ENCODE measurements at places on chromosomes 11 and 22.
A peak's percentile ranks its signal among the peaks of the same experiment; 100 is the strongest.

DNA sequence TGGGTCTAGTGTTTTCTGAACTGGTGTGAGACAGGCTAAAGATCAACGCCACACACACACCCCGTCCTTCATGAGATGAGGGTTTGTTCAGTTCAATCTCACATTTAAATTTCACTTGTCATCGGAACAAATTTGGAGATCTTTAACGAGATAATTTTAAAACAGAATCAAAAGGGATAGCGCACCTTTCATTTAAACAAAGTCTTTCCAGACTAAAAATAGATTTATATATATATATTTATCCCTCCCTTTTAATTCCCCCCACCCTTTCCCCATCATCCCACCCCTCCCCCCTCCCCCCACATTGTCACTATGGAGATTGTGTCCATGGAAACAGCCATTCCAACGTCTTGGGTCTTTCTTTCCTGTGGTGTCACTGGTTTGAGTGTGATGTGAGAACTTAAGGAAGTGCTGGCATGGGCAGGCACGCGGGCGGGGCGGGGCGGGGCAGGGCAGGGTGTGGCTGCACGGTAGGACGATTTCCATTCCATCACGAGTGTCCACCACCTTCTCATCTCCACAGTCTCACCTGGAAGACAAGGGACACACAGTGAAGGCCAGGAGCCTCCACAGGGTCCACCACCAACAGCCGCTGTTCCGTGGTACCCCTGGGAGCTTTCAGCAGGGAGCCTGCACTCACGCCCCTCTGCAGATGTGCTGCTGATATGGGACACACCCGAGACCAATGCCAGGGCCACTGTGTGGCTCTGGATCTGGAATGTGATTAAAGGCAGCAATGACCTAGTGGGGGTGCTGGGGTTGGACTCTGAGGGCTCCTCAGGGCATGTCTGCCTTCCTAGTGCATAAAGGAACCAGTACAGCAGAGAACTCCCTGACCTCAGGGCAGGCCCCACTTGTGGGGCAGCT lies 30.5 kb upstream of the CYP2D6 start:
- no peak for DNase-seq

DNA sequence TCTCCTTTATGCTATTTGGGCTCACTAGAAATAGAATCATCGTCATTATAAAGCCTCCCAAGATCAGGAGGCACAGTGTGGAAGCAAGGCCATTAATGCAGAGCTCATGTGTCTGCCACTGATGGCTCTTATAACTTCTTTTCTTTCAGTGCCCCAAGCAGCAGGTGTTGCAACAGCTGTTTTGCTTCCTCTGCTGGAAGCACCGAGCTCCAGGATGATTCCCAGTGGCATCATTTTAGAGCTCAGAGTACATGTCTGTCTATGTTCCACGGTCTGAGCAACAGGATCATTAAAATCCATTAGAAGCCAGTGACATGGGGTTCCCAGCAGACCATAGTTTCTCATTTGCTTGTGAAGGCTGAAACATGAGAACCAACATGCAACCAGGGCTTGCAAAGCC lies 803.0 kb upstream of the FAT3 start:
- no peak for DNase-seq

GRCh38 chr11:16468735-16469453 lies 112.5 kb upstream of the SOX6 start:
- DNase-seq, result no peak

DNA sequence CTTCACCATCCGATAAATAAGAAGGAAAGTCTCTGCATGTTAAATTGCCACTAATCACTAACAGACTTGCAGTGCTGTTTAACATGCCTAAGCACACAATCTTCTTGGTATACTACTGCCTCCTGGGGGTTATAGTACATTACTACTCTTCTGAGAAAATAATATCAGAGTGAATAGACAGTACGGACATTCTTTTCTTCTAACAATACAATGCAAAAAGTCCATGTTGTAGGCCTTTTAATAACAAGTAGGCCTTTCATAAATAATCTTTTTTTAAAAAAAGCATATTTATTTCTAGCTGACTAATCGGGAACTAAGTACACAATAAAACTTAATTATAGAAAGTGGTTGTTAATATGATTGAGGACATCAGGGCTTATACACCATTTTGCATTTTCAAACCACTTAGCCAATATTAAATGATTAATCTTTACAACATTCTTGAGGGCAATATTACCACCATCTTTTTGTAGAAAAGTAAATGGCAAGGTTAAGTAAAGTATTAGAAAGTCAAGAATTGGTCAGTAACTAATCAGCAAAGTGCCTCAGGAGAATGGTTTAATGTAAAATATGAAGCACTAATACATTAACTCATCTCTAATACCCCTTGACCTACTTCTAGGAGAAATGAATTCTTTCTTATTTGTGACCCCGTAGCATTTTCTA lies 84.7 kb downstream of the TTC28 start:
- DNase-seq, result no peak

DNA sequence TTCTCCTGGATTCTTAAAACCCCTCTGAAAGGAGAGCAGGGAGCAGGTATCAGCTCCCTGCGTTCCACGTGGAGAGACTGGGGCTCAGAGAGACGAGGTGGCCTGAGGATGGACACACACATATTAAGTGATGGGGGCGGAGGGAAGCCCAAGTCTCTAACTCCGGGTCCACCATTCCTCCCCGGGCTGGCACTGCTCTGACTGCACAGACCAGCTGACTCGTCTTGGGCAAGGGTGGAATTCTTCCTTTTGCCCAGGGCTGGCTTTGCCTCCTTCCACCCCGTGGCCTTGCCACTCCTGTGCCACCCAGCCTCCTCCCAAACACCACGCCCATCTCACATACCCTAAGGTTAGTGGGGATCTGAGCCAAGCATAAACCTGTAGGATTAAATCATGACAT lies 65.0 kb downstream of the BUD13 start:
- no peak for DNase-seq

DNA sequence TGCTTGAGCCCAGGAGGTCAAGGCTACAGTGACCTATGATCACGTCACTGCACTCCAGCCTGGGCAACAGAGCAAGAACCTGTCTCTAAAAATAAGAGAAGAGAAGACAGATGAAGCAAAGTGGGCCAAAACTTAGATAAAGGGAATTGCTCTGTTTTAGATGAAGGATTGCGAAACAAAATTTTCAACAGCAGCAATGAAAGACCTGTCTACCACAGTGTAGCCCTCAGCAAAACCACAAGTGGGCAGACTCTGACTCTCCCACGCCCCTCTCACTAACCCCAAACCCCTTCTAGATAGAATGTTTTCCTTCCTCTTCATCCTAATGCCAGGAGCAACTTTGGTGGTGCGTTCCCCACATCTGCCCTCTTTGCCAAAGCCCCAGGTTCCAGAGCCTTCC lies 105.6 kb upstream of the ALDH3B2 start:
- DNase-seq, result no peak

DNA sequence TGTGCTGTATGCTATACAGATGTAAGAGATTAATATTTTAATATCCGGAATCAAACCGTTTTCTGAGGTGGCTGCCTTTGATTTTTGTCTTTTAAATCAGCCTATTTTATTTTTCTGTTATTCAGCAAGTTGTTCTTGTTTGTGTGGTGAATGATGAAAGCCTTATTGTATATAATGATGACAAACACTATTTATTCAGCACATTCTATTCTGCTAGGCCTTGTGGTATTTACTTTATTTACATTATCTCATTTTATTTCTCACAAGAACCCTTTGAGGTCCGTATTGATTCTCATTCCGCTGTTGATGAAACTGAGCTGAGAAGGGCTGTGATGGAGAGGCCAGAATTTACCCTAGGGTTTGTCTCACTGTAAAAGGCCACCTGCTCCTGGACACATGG lies 40.5 kb downstream of the KREMEN1 start:
- no peak for DNase-seq

- DNase-seq, result no peak
Measured at GRCh38 chr11:110329445-110329844, 33.0 kb upstream of the RDX start.

DNA sequence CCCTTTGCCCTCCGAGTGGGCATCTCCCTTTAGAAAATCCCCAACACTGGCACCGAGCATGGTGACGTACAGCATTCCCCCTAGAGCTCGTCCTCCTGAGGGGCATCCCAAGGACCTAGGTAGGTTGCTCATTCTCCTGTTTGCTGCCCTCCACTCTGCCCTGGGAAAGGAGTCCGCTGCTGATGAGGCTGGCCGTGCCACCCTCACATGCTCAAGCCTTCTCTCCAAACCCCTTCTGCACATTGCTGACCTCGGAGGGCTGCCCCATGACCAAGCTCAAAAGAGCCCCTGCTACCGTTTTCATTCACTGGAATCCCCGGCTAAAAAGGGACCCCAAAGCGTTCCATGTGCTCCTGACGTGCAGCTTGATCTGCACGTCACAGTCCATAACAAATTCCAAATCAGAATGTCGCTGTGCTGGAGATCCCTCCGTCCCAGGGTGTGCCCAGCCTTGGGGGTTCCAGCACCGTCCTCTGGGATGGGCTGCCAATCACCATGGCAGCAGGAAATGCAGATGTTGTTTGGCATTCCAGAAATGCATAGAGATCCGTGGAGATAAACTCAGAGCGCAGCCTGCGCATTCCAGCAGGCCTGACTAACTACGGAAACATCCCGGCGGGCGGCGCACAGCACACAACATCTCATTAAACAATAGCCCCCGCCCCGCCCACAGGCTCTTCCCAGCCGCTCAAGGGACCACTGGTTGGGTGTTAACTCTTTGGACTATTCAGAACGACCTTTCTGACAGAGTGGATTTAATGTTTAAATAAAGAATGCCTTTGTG lies 26.3 kb upstream of the GNB1L start:
- DNase-seq, result peak; percentile 67

DNA sequence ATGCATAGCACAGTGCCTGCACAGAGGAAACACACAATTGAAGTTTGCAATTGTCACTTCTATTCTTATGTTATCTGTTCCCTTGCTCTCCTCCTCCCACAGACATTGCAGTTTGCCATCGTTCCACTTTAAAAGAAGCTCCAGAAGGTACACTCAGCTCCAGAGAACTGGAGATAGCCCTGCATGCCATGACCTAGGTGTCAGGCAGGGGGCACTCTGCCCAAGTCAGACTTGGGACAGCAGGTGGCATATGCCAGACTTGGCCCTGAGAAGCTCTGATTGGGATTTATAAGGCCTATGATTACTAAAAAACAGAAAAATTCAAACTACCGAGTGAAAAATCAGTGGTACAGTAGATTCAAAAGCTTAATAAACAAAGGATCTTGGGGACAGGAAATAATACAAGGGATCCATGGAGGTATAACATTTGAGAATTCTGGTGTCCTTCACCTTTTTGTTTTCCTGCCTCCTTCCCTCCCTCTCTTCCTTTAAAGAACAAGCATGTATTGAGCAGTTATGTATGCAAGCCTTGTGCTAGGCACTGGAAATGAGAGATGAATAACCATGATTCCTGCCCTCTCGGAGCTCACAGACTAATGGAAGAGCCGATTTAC lies 40.0 kb downstream of the TENM4 start:
- no peak for DNase-seq

DNA sequence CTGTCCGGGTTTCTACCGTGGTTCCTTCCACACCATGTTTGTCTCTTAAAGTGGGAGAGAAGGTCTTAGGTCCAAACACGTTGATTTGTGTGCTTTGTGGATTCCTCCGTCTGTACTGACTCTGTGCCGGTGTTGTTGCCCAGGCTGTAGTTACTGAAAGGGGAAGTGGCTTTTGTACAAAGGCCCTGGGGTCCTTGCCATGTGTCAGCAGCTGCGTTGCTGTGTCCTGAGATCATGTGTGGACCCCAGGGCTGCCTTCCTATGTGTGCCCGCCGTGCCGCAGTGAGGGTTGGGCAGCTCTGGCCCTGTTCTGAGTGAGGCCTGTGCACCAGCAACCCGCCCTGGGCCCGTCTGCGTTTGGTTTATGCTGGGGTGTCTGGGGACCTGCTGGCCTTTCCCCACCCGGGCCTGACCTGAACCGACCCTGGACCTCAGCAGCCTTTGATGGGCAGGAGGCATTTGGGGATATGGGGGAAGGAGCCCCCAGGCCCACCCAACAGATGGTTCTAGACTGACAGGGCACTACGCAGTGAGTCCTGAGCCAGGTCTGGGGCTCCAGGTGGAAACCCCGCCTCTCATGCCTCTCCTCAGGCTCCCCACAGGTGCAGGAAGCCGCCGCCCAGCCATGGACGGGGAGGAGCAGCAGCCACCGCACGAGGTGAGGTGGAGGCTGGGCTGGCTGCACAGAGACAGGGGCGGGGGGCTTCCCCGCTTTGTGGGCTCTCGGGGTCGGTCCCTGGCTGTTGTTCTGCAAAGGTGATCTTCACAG lies 6.9 kb downstream of the TRABD start:
- DNase-seq, result no peak

DNA sequence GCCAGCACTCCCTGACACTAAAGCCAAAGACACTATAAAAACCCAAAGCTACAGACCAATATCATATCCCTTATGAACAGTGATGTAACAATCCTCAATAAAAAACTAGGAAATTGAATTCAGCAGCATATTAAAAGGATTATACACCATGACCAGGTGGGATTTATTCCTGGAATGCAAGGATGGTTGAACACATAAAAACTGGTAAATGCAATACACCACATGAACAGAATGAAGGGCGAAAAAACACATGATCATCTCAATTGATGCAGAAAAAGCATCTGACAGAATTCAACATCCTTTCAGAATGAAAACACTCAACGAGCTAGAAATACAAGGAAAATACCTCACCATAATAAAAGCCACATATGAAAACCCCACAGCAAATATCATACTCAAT lies 31.3 kb downstream of the OSBP start:
- DNase-seq, result no peak

GRCh38 chr22:19330865-19331418 lies 39.4 kb upstream of the CLTCL1 start:
- no peak for DNase-seq

DNA sequence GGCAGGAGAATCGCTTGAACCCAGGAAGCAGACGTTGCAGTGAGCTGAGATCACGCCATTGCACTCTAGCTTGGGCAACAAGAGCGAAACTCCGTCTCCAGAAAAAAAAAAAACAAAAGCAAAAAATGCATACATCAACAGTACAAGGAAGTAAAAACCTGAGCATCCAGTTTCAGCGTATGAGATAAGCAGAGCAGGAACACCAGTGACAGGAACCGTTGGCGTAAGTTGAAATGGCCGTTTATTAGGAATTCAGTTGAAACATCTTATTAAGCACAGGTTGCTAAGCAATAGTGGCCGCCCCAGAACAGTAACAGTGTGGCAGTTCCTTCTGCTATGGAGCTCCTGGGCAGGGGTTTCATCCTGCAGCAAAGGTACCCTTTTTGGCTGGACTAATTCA lies 4.0 kb upstream of the L3MBTL2 start:
- no peak for DNase-seq

- peak; percentile 58 for DNase-seq
Measured at GRCh38 chr11:118002541-118003423, 16.6 kb downstream of the IL10RA start.

GRCh38 chr11:94525546-94526324 lies 13.5 kb downstream of the C11orf97 start:
- DNase-seq, result no peak
